SW480 (cell line): ENCODE measurements at places on chromosomes 3 and 15.

GRCh38 chr3:54355800-54356199 lies 233.4 kb downstream of the CACNA2D3 start:
- no peak for DNase-seq

GRCh38 chr15:99928429-99928981 lies 195.3 kb upstream of the LYSMD4 start:
- DNase-seq: peak; percentile 37

DNA sequence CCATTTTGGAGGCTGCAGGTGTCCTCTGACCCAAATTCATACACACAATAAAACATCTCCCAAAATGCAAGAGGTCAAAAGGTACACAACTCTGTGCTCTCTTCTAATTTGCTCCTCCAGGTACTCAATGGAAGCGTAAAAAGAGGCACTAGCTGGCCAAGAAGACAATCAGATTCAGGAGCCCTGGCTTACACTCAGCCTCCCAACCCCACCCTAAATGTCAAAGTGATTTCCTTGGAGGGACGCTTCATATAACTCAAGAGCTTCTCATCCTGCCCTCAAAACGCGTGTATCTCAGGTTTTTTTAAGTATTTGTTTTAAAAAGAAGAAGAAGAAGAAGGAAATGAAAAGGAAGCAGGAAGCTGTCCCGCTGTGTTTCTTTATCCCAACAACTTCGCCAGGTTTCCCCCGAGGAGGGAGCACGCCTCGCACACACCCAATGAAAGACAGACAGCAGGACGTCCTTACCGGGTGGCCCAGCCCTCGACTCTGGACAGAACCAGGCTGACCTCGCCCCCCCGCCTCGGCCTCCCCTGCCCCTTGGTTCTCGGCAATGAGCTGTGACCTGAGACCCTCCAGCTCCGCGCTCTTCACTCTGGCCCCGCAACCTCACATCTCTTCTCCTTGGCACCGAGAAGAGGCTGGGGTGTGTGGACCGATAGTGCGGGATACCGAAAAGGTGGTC lies 620.7 kb upstream of the ZNF385D start:
- no peak for DNase-seq

DNA sequence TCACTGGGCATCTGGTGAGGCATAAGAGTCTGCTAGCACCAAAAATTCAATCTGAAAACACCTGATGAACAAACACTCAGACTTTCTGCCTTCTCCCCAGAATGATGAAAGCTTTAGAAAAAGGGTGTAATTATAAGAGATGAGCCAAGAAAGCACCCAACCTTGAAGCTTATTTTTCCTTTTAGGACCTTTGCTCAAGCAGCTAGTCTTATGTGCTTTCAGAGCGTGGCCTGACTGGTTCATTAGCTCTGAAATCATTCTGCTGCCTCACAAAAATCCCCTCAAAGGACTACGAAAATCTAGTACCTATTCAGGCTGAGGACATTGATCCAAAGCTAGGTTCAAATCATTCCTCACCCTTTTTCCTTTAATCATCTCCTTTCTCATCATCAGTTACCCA lies 662.3 kb downstream of the MAGI1 start:
- DNase-seq: no peak

DNA sequence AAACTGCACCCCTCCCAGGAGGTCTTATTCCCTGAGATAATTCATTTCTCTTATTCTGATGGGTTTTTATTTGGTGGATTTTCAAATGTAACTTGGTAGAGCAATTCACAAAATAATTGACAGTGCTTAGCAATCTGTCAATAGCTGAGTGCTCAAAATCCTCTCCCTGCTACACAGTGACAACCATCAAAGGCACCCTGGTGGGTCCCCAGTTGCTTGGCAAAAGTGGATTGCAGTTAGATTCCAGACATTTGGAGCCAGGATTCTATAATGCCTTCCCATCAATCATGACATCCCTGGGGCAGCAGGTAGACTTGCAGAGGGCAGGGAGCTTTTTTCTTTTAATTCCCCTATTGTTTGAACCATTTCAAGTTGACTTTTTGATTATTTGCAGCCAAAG lies 59.0 kb downstream of the FHIT start:
- DNase-seq: no peak

GRCh38 chr3:171374260-171374659 lies 85.9 kb downstream of the TNIK start:
- no peak for DNase-seq

- DNase-seq: no peak
Observed at GRCh38 chr15:38758043-38758442, 193.4 kb upstream of the RASGRP1 start.

- peak; percentile 72 for DNase-seq
Observed at GRCh38 chr3:184289426-184289938, 9.6 kb upstream of the PSMD2 start.

DNA sequence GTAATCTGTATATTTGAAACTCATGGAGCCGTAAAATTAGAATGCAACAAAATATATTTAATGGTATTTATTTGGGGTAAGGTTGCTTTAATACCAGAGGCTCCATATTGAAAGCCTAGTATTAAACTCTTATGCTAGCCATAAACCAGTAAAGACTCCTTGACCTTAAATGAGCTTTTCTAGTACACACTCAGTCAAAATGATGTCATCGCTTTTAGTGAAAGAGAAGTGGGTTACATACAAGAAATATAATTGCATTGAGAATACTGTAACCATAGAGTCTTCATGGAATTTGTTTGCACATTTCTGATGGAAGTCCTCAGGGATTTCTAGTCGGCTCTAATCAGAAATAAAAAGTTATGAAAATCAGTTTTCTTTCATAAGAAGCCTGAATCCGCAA lies 757.6 kb downstream of the GBE1 start:
- DNase-seq: no peak

DNA sequence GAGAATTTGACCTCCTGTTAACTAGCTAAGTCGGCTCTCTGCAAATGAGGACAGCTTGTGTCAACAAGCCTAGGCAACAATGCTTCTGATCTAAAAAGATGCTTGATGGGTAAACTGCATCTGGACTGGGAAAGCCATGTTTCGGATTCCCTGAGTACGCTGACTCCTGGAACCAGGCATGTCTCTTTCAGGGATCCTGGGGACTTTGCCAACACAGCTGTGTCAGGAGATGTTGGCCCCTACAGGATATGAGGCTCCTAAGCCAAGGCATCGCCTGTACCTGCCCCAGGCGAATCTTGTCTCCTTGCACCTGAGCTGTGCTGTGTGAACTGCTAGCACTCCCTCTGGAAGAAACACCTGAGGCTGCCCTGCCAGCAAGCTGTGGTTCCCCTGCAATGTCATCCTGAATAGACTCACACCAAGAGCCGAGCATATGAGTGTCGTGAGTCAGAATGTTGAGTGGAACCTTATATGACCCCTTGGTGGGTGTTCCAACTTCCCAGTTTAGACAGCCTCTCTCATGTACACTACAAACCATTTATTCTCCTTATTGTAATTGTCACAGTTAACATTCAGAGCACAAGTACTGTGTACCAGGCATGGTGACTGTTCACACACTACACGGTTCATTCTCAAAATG lies 17.0 kb downstream of the EOGT start:
- no peak for DNase-seq

- DNase-seq: no peak
Observed at GRCh38 chr3:12396471-12396870, 87.8 kb upstream of the TSEN2 start.

DNA sequence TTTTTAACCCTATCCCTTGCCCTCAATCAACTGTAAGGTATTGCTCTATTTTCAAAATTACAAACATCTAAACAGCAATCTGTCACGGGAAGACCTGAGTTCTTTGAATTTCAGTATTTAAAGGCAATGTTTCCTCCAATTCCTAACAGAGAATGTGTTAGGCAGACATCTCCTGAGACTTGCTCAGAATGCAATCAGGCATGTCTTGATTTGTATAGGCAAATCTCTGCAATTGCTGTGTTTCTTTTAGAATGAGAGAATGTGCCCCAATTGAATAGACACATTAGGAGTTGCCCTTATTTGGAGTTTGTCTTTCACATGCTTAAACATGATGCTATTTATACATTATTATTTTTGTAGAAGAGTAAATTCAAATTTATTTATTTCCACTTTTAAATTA lies 205.6 kb downstream of the CADM2 start:
- no peak for DNase-seq

DNA sequence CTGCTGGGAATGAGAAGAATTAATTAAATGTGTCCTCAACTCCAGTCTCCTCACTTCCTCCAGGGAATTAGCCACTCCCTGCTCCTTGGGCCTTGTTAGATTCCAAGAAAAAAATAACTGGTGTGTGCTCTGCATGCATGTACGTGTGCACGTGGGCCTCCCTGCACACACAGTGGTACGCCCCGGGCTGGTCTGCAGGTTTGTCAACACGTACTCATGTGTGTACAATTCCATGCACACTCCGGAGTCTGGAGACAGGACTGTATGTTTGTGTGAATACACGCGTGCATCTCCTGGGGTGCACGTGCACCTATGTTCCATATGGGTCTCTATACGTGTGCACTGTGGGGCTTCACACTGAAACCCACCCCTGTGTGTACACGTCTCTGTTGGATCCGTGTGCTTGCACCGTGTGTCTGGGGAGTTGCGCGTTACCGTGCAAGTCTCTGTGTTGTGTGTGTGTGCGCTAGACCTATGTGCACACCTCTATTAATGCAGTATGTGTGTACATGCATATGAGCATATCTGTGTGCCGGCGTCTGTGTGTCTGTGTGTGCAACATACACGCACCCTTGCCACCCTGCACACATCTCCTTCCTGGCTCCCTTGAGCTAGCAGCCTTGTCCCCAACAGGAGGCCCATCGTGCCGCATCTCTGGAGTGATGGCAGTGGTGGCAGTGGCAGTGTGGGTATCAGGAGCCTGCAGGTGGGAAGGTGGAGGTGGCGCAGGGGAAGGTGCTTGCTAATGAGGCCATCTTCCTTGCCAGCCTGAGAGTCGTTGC lies 210.1 kb downstream of the TBC1D2B start:
- no peak for DNase-seq

DNA sequence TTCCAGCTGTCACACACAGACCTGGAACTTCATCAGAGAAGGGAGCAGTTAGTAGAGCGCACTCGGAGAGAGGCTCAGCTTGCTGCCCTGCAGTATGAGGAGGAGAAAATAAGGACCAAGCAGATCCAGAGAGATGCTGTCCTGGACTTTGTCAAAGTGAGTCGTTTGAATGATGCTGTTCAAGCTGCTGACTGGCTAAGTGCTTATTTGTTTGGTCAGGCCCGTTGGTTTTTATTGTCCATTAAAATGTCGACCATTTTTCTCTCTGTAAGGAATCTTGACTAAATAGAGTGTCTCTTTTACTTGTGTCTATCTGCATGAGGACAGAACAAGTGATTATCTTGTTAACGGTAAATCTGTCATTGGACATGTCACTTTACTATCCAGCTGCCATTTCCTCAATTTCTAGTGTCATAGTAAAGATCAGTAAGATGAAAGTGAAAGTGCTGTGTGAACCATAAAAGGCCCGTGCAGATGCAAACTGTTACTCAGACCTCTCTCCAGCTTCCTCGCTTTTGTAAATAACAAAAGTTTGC lies 56.9 kb downstream of the LRCH3 start:
- no peak for DNase-seq

DNA sequence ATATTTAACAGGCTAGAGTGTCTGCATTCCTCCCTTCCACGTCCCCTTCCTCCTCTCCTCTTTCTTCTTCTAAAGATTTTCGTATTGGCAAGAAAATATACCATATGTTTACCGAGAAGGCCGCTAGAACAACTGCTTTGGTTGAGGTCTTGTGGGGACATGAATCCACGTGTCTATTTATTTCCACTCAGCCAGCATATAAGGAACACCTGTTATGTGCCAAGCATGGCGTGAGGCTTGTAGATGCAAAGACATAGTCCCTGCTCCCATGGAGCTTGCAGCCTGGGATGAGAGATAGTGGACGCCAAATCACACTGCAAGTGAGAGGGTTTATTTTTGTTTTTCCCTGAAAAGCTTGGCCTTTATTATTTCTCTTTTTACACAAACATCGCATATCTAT lies 57.1 kb downstream of the SLC7A14 start:
- no peak for DNase-seq

DNA sequence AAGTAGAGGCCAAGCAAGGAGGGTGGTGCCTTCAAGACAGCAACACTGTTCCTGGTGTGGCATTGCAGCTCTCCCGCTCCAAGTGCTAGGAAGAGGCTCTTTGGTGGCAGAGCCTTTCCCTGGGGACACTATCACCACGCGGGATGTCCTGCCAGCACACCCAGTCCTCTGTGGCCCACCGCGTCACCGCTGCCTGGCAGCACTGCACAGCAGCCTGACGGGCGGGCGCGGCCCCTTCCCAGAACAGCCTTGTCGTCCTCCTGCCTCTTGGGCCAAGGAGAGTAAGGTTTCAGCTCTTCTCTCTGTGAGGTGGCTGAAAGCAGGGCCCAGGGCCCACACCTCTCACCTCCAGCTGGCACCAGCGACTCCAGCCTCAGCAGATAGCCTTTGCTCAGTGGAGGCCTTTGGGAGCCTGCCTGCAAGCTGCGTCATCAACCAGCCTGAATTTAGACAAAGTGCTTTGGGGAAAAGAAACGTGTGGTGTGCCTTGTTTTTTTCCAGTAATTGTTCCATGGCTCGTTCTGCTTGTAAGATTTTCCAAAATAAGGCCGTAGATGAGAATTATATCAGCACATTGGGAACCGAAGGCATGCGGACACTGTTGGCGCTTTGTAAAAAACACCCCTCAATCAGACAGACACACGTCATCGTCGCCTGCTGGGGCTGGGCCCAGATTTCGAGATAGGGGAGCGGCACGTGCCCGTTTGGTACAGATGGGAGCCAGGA lies 65.0 kb downstream of the AAGAB start:
- DNase-seq: no peak

GRCh38 chr15:74775132-74775562 lies 6.7 kb upstream of the CSK start:
- DNase-seq: no peak

GRCh38 chr3:86921971-86922680 lies 68.8 kb downstream of the VGLL3 start:
- DNase-seq: no peak

- no peak for DNase-seq
Observed at GRCh38 chr3:76438971-76439370, 600.9 kb upstream of the ROBO2 start.

GRCh38 chr3:169390271-169390670 lies 273.2 kb downstream of the MECOM start:
- peak; percentile 61 for DNase-seq

GRCh38 chr3:182671541-182671940 lies 121.8 kb upstream of the ATP11B start:
- no peak for DNase-seq

GRCh38 chr3:197426121-197426566 lies 127.7 kb upstream of the DLG1 start:
- DNase-seq: no peak

GRCh38 chr3:159796226-159796625 lies 192.4 kb upstream of the IL12A start:
- no peak for DNase-seq

DNA sequence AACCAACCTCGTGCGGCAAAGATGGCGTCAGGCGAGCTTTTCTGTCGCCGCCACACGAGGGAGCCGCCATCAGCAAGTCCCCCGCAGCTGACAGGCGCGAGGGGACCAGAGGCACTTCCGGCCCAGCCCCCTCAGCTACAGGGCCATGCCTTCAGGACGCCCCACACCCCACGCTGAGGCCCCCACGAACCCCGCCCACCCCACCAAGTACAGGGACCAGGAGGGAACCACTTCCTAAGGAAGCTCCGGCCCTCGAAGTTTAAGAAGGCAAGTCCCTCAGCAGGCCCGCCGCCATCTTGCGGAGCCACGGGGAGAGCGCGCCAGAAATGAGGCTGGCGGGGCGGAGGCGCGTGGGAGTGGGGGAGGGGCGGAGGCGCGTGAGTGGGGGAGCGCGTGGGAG lies 790 bp downstream of the DAZL start:
- no peak for DNase-seq

GRCh38 chr3:48788544-48789162 lies 59.0 kb downstream of the PRKAR2A start:
- no peak for DNase-seq

GRCh38 chr3:39809181-39809994 lies at the start of gene MYRIP:
Gene MYRIP (plus strand): TSS chr3:39809609. CDS start chr3:39900817, 91,208 bp downstream.
- peak; percentile 64 for DNase-seq
